ENCODE measurements at places on chromosomes 5 and 9.
A peak's percentile ranks its signal among the peaks of the same experiment; 100 is the strongest.

GRCh38 chr9:129131300-129132145, 20.3 kb downstream of the PTPA start:
- peak; percentile 45 for DNase-seq

GRCh38 chr5:10702040-10702629, 58.9 kb downstream of the DAP start:
- no peak for DNase-seq

GRCh38 chr9:79120941-79121340, 450.8 kb upstream of the TLE4 start:
- DNase-seq = no peak

- peak; percentile 16 for DNase-seq
These were observed 21.2 kb downstream of the OTULIN start for GRCh38 chr5:14685757-14686156.

DNA sequence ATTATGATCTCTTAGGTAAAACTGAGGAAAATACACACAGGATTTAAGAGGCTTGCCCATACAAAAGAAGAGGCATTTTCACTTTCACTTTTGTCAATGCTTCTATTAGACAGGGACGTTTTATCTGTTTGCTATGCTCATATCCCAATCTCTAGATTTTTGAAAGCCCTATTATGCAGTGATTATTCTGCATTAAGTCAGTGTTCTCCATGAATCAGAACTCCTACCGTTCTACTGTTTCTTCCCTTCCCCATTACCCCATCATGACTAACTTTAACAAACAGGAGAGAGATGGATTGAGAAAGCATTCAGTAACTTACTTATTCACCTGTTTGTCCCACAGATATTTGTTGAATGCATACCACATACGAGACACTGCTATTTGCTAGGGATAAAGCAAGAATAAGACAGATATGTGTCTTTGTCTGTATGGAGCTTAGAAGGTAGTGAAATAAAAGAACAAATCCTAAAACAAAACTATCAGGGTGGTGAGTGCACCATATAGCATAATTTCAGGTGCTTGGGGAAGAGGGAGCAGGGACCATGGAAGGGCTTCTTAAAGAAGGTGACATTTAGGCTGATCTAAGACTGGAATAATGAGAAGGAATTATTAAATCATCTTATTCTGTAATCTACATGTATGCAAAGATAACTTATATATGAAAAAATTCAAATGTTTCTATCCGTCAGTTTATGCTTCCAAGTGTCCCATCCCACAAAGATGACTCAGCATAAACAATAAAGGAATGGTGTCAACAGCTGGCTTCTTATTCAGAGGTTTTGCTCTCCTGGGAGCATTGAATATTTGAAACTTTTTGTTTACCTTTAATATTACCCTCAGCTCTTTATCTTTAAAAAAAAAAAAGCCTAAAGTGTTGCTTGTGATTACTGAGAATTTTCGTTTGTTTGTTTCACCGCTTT, 328.1 kb downstream of the HINT1 start:
- no peak for DNase-seq

DNA sequence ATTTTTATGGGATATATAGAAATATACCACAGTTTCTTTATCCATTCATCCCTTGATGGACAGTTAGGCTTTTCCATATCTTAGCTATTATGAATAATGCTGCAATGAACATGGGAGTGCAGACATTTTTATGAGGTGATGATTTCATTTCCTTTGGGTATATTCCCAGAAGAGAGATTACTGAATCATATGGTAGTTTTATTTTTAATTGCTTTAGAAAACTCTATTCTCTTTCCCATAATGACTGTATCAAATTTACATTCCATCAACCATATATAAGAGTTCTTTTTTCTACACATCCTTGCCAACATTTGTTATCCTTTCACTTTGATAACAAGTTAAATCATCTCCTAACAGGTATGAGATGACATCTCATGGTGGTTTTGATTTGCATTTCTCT, 821.6 kb downstream of the TLE1 start:
- no peak for DNase-seq

DNA sequence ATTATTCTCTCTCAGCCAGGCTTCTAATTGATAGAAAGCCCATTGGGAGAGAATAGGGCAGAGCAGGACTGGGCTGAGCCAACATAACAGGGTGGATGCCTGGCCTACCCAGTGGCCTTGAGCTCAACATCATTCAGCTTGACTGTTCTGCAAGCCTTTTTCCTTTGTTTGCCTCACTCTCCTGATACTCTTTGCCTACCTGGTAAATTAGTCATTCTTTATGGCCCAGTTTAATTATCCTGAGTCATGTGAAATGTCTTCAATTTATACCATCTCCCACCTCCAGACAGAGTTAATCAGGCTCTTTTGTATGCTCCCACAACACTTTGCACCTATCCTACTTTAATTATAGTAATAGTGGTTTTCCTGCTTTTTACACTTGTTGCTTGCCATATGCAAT, 13.6 kb downstream of the GLRA1 start:
- DNase-seq = no peak

DNA sequence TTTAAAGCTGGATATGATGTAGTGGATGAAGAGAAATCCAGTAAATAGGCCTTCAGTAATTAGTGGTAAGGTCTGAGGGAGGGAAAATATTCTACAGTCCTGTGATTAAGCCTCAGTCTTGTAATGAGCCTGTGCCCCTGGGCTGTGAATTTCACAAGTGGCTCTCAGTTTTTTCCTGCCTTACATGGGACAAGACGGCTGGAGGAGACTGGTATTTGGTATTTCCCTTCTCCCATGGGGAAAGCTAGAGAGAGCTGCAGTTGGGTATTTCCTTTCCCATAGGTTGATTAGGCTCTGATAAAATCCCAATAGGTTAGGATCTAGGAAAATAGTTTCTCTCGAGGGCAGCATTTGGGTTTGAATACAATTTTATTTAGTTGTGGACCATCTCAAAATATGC, 62.2 kb upstream of the GNA14 start:
- DNase-seq = no peak

DNA sequence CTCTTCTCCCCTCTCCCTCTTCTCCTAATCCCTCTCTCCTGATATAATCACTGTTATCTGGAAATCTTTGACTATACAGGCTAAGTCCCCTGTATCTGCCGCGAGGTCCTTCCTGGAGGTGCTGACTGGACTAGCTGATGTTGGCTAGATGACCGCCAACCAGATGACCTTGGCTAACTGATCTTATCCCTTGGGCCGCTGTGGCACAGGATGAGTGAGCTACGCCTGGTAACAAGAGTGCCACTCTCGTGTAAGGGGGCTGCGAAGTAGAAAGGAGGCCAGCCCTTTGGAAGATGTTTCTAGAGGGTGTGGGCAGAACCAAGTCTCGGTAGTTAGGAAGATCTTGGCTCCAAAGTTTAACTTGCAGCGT, 345 bp upstream of the PRRC1 start:
- DNase-seq = no peak

GRCh38 chr9:70880535-70880934, 240.9 kb downstream of the TRPM3 start:
- no peak for DNase-seq

DNA sequence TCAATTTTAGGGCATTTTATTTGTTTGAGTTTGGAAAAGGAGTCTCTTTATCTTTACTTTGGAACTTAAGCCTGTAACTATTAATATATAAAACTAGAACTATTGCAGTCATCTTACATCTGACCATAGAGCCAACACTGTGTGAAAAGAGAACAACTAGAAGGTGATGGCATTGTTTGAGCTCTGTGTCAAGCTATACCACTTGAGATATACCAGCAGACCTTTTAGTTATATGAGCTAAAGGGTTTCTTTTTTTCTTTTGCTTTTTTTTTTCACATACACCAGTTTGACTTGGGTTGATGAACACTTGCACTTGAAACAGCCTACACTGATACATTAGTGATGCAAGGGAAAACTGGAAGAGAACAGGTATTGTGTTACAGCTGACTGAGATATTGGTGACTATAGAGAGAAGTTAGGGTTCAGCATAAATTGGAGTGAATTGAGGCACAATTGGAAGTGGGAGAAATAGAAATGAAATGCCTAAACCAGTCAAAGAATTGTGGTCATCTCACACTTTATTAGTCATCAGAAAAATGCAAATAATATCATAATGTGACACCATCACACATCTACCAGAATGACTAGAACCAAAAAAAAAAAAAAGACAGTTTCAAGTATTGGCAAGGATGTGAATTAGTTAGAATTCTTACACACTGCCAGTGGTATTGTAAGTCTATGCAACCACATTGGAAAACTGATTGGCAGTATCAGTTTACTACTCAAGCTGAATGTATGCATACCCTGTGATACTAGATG, 60.9 kb downstream of the ADRB2 start:
- DNase-seq = no peak
